ENCODE measurements at places on chromosomes 12 and 14.

DNA sequence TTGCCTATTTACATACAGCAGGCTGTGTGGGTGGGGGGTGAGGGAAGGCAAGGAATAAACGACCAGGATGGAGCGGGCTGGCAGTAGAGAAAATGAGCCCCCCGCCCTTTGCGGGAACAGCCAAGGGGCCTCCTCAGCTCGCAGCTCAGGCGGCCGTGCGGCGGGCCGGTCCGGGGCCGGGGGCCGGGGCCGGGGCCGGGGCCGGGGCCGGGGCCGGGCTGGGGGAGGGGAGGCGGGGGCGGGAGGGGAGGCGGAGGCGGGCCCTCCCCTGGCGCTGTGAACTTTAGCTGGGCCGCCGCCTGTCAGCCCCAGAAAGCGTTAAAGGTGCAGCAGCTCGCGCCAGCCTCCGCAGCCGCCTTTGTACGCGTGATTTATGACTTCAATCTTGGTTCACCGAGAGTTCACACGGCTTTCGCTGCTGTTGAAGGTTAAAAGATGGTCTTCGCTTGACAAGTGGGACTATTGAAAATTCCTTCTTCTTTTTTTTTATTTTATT lies 28.8 kb downstream of the HOXC4 start:
- DNase-seq, result no peak

DNA sequence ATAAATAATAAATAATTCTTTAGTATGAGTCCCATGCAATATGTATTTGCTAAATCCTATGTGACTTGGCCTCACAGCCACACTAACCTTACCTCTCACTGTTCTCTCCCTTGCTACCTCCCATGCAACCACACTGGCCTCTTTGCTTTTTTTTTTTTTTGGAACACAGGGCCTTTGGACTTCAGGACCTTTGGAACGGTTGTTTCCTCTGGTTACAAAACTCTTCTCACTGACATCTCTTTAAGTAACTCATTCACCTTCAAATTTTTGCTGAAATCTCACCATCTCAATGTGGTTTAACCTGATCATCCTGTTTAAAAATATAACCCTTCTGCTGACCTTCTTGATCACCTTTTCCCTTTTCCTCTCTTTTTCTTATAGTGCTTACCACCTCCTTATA lies 194.0 kb downstream of the SSPN start:
- DNase-seq, result no peak

- no peak for DNase-seq
Observed at GRCh38 chr12:121807642-121808347, 4.0 kb downstream of the SETD1B start.

- no peak for DNase-seq
Observed at GRCh38 chr14:93395231-93395630, 35.5 kb upstream of the UNC79 start.

GRCh38 chr12:14156606-14157005 lies 175.2 kb upstream of the GRIN2B start:
- no peak for DNase-seq

- DNase-seq, result no peak
Observed at GRCh38 chr12:68587448-68587873, 23.2 kb upstream of the RAP1B start.

DNA sequence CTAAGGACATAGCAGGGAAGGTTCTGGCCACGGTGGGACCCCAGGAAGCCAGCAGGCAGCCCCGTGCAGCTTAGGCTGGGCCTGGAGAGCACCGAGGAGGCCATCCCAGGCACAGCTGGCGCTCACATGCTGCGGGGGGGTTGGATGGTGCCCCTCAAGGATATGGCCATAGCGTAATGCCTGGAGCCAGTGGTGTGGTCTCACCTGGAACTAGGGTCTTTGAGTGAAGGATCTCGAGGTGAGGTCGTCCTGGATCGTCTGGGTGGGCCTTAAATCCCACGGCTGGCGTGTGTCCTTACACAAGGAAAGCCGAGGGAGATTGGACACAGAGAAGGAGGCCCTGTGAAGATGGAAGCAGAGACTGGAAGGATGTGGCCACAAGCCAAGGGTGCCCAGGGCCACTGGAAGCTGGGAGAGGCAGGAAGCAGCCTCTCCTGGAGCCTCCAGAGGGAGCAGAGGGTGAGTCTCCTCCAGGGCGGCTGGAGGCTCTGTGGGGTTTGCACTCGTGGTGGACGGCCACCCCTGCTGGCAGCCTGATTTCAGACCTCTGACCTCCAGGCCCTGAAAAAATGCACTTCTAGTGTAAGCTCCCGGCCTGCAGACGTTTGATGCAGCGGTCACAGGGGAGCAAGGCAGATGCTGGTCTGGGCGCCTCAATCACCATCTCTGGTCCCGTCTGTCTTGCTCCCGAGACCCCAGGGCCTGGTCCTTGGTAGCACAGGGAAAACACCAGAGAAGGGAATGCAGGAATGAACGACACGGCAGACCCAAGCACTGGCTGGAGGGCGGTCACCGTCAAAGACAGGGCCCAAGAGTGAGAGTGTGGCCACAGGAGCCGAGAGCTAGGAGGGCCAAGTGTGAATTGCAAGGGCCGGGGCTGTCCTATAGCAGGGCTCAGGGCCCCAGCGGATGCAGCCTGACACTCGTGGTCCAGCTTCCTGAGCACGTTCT lies 218.6 kb downstream of the KIF26A start:
- DNase-seq, result no peak

DNA sequence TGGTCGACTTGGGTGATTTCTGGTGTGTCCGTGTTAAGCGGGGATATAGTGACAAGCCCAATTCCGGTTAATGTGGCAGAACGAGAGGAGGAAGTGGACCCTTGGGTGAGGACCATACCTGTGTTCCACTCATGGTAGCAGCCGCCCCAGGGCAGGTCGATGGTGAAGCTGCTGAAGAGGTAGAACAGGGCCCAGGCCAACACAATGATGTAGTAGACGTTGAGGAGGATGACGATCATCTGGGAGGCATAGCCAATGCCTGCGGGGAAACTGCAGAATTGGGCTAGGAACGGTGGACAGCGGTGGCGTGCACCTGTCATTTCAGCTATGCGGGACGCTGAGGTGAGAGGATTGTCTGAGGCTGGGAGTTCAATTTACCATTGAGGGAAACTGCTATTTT lies 20.1 kb downstream of the SLC6A13 start:
- no peak for DNase-seq

- no peak for DNase-seq
Observed at GRCh38 chr14:61712137-61712536, 16.8 kb downstream of the HIF1A start.

- peak; percentile 65 for DNase-seq
Observed at GRCh38 chr14:58244556-58245387, at the start of gene PSMA3. Gene PSMA3, plus strand, starts transcription at chr14:58244843. Its CDS starts 78 bp downstream, at chr14:58244921.

DNA sequence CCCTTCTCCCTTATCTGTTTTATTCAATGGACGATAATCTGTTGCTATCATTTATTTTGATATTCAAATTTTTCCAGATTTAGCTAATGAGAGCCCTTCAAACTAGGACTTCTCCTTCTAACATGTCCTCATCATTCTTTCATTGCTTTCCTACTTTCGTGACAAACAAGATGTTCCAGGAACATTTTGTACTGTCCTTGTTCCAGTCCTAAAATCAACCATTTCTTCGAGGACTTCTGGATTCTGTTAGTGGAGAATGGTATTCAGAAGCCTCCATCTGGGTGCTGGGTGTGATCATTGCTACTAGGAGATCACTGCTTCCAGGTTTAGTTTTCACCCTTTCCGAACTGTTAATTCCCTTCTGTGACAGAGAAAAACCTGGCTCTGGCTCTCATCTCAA lies 29.5 kb upstream of the FBXO34 start:
- DNase-seq, result no peak

GRCh38 chr14:97298331-97298730 lies 501.1 kb downstream of the VRK1 start:
- no peak for DNase-seq

DNA sequence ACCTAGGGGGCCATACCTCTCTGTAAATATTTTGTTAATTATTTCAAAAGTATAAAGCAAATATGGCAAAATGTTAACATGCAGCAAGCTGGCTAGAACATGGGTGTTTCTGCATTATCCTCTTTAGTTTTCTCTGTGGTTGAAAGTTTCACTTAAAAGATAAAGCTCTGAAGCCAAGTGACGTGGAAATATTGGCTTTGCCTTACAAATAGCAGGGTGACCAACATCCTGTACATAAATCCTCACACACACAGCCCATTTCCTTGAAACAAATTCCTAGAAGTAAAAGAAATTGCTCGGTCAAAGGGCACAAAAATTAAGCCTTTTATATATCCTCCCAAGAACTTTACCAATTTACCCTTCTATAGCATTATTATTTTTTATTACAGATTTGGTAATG lies 10.6 kb upstream of the VWF start:
- no peak for DNase-seq

DNA sequence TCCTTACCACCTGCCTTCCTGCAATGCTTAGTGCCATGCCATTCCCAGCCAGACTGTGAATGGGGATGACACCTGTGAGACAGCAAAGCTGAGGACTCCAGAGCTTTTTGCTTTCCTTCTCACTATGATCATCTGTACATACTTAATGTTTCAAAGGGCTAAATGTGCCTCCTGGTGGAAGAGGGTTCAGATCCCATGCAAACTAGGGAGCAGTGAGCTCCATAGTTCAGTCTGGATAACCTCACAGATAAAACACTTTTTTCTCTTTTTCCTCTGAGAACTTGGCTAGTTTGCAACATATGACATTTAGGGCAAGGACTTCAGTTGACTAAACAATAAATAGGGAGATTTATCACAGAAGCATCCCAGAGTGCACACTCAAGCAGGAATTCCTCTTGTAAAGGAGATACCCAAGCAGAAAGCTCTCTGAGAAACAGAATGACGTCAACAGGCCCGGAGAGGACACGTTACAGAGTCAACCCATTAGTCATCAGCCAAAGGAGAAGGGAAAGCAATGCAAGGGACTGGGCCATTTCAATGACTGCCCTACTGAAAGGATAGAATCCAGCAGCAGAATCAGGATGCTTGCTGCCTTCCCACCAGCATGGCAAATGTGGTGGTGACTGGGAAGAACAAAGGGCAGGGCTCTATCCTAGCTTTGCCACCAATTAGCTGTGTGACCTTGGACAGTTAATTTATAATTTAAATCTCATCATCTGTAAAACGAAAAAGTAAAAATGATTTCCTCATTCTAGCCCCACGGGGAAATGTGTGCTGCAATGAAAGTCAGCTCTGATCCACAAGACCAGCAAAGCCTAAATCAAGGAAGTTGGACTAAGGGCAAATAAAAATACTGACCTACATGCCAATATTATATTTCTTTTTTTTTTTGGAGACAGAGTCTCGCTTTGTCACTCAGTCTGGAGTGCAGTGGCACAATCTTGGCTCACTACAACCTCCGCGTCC lies 80.8 kb upstream of the ACTN1 start:
- no peak for DNase-seq

DNA sequence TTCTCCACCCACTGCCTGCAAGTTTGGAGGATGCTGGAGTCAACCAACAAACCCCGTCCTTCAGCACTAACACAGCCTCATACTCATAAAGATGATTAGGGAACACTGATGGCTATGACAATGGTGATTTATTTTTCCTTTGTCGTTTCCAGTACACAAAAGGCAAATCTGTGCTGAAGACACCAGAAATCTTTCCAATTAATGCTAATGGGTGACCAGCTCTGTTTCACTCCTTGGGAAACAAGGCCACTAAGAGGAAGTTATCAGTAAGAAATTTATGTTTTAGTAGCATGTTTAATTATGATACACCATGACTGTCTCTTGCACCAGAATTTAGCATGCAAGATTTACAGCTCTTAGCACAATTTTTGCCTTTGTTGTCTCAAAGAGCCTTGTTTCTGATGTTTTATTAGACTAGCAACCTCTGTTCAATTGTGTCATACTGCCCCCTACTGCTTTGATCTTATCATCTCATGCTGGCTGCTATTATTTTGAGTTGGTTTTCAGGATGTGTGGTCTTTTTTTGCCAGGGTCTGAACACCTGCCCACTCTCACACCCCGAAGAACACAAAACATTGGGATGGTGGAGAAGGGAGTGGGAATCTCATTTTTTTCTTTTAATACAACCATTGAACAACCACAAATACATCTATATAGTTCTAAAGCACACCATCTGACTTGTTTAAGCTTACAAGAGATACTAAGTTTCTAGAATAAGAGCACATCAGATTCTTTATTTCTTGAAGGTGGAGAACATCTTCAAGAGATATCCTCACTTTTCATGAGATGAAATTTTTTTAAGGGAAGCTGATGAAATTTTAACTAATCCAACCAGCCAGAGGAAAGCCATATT lies 160.9 kb downstream of the SPTSSA start:
- DNase-seq, result no peak

GRCh38 chr12:112986291-112986800 lies 8.0 kb downstream of the OAS2 start:
- DNase-seq, result no peak

GRCh38 chr14:93115821-93116675 lies at the start of gene ITPK1:
Gene ITPK1, minus strand, starts transcription at chr14:93115925. Its CDS starts 762 bp downstream, at chr14:93115163.
- peak; percentile 78 for DNase-seq

GRCh38 chr14:90396341-90397339 lies at the start of gene CALM1:
Gene CALM1, plus strand, starts transcription at chr14:90397029. Its CDS starts 202 bp downstream, at chr14:90397231.
- DNase-seq, result peak; percentile 90
